ENCODE measurements at places on chromosomes 13 and 19. TPM values are rescaled to one million over a fixed set of nuclear protein-coding genes. Genes with fewer than 3 reads are reported as not detected.

GRCh38 chr19:14118165-14119051 lies 846 bp upstream of the PRKACA start:
- DNase-seq: no peak

Gene KLK4
- total RNA-seq: not detected

DNA sequence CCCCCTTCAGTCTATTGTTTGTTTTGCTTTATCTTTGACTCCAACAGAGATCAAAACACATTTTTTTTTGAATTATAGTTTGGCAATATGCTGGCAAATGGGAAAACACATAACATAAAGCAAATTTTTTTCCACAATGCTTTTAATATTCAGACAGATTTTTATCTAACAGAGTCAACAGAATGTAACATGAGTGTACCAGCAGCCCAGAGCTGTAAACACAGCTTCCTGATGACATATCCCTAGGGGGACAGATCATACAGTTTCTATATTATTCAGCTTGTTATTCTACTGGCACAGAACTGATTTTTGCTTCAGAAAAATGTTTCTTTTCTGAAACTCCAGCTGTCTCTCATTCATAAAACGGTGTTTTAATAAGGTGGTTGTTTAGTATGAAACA lies 168.8 kb downstream of the OLFM4 start:
- DNase-seq: no peak

GRCh38 chr19:2962018-2962670 lies 15.2 kb upstream of the TLE6 start:
- DNase-seq: peak; percentile 62

GRCh38 chr13:32622827-32623226 lies 36.6 kb downstream of the PDS5B start:
- no peak for DNase-seq

Gene ZNF44
- total RNA-seq: 6.6 TPM

DNA sequence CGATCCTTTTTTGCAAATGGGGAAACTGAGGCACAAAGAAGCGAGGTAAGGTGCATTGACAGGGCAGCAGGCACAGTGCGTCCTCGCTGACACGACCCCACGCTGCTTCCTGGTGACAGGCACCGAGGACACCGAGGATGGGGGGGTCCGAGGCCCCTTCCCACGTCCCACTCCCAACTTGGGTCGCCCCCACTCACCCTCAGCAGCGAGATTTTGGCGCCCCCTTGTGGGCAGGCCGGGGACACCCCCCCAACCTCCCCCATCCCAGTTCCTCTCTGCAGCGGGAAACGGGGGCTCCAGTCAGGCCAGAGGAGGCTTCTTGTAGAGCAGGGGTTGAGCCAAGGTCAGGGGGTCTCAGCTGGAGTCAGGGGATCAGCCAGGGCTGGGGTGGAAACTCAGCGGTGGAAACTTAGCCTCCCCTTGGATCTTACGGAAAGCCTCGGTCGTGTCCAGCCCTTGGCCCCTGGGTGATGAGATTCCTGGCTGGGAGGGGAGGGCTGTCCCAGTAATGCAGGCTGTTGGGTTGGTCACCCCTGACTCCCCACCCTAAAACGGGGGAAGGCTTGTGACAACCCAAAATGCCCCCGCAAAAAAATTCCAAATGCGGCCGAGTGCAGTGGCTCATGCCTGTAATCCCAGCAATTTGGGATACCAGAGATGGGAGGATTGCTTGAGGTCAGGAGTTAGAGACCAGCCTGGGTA lies 8.2 kb downstream of the SMIM24 start:
- no peak for DNase-seq

- DNase-seq: no peak
These were observed 23.5 kb upstream of the SLC15A1 start for GRCh38 chr13:98775844-98776598.

- DNase-seq: no peak
These were observed 52.0 kb downstream of the ARHGEF7 start for GRCh38 chr13:111166882-111167675.

DNA sequence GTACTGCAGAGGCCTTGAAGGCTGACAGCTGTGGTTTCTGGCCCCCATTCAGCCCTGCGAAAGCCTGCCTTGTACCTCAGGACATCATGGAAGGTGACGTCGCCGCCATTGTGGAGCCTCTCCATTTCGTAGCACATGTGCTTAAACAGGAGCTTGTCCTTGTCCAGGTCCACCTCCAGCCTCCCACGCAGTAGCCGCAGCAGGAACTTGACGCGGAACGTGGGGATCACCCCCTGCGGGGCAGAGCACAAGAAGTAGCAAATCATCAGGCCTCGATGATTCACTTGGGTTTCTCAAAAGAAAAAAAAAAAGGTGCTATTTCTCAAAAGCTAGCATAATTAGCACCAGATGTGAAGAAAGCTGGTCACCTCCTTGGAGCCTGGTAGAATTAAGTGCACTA lies 351.0 kb downstream of the NALCN start:
- no peak for DNase-seq

DNA sequence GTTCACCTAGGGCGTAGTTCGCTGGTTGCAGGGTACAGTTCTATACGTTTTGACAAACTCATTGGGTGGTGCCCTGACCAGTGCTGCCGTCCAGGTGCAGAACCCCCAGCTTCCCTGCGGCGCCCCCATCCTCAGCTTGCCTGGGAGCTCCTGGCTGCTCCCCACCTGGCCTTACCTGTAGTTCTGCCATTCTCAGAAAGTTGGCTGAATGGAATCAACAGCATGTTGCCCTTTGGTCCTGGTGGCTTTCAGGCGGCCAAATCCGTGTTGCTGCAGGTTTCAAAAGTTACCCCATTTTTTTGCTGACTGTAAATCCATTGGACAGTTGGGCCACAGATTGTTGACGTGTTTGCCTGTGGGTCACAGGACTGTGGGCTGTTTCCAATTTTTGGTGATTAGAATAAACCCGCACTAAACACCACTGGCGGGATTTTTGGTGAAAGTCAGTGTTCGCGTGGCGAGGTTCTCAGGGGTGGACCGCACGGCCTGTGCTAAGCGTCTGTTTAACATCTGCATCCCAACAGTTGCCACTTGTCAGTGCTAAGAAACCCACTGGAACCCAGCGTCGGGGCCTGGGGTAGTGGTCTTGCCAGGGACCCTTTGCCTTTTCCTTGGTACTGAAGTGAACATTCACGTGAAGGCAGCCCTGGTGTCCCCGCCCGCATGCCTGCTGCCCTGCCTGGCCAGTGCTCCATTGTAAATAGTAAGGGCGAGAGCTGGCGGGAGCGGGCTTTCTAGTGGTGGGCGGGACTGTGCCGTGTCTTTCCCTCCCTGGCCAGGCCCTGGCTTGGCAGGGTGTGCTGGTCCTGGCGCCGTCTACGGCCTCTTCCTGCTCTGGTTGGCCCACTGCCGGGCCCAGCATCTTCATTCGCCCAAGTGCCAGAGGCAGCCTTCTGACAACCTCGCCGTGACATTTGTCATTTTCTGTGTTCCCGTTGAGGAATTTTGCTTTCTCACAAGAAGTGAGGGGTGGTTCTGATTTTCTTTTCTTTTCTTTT lies 3.3 kb downstream of the DOT1L start:
- DNase-seq: peak; percentile 65

DNA sequence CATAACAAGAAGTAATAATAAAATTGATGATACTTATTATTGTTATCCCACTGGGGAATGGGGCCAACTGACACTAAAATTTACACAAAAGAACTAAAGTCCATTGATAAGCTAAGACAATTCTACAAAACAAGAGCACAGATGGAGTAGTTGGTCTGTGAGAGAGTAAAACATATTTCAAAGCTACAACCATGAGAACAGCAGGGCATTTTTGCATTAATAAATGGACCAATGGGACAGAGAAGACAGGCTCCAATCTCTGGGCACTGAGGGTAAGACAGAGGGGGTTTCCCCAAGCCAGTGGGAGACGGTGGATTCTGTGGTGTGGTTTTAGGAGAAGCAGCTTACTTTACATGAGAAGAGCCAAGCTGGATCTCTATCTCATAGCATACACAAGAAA lies 14.4 kb downstream of the KANK2 start:
- no peak for DNase-seq

DNA sequence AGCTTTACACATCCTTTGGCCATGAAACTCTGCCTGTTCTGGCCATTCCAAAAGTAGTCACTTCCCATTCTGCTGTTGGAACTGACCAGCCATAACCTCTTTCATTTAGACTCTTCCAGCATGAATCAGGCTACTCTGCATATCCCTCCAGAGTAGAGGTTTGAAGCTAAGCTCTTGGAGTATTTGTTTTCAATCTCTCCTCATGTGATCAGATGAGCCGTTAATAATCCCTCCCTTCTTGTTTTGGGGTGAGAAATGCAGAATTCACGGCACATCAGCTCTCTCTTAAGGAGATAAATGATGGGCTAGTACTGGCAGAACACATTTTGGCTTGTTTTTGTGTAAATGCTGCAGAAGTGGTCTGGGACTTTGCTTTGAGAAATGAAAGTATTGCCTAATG lies 519.9 kb downstream of the PCDH17 start:
- DNase-seq: no peak

- DNase-seq: no peak
These were observed 3.2 kb downstream of the POLD1 start for GRCh38 chr19:50387176-50387867.

GRCh38 chr13:25616674-25617073 lies 244.9 kb downstream of the ATP8A2 start:
- no peak for DNase-seq

DNA sequence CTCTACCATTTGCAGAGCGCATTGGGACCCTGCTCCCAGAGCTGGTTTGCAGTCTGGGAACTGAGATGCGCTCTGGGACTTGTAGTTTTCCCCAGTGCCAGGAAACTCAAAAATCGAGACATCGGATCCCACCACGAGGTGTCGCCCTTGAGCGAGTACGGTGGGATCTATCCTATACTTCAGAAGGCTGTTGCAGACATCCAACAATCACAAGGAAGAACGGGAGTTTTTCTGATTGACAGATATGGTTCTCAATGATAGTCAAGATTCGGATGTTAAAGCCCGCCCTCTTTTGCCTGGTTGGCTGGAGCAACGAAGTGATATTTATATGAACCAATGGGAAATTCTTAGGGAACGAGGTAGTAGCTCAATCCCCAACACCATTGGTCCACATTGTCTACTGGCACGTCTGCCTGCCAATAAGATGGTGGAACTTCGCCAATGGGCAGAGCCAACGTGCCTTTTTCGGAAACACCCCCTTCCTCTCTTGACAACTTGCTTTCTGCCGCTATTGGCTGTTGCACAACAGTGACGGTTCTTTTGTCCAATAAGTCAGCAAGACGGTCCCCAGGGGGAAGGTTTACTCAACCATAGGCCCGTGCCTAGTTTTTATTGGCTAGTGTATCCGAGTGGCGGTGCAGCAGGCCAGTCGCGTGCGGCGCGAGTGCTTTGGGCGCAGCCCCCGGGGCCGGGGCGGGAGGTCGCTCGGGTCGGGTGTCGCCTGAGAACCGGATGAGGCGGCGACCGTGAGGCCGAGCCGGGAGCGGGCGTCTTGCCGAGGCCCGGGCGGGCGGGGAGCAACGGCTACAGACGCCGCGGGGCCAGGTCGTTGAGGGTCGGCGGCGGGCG lies at the start of gene DNM2:
Gene DNM2, plus strand, starts transcription at position 724 of the 849 bp plus-strand sequence. CDS start 164 bp downstream, outside the sequence.
- peak; percentile 100 for DNase-seq

DNA sequence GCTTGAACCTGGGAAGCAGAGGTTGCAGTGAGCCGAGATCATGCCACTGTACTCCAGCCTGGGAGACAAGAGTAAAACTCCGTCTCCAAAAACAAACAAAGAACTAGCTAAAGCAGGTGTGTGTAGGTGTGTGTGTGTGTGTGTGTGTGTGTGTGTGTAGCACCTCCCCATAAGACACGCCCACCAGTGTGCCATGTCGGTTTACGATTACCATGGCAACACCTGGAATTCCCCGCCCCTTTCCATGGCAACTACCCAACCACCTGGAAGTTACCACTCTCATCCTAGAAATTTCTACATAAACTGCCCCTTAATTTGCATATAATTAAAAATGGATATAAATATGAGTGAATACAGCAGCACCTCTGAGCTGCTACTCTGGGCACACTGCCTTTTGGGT lies 80.9 kb upstream of the ADGRE5 start:
- DNase-seq: peak; percentile 54

Gene TLE6
- 1.1 TPM for total RNA-seq

GRCh38 chr13:51832471-51833152 lies 12.4 kb downstream of the TMEM272 start:
- peak; percentile 46 for DNase-seq

- no peak for DNase-seq
These were observed 4.9 kb downstream of the UHRF1 start for GRCh38 chr19:4913996-4914735.

DNA sequence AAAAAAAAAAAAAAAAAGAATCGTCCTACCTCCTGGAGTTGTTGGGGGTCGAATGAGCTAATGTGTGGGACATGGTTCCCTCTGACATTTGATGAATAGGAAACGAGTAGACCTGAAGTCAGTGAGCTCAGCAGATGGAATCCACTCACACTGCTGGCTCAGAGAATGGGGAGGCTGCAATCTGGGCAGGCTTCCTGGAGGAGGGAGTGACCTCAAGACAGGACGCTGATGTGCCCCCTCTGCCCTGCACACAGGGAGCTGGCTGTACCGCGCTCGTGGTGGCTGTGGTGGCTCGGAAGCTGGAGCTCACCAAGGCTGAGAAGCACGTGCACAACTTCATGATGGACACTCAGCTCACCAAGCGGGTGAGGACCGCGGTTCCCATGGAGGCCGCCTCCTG lies 19.8 kb upstream of the ARRDC2 start:
- DNase-seq: no peak

Gene NCR1
- 2.0 TPM for total RNA-seq

- peak; percentile 96 for DNase-seq
These were observed 1.6 kb downstream of the MYH14 start for GRCh38 chr19:50204811-50205675.

GRCh38 chr13:65911546-65912193 lies 1318.5 kb downstream of the PCDH9 start:
- DNase-seq: no peak

DNA sequence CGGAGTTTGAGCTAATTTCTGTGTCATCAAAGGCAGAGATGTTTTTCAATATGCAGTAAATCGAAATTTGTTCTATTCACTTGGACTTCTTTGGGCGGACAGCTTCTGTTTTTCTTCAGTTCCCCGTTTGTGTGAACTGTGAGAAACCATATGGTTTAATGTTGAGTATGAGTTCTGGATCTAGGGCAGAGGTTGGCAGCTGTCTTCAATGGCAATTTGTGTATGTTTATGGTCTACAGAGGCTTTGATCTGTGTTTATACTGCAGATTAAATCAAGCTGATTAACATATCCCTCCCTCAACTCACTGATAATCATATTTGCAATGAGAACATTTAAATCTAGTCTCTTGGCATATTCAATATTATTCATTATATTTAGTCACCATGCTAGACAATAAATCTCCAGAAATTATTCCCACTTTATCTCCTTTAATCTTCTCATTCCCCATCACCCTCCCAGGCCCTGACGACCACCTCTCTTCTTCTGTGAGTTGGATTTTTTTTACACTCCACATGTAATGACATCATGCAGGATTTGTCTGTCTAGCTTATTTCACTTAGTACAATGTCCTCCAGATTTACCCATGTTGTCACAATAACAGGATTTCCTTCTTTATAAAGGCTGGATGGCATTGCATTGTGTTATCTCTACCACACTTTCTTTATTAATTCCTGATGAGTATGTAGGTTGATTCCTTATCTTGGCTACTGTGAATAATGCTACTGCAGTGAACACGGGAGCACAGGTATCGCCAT lies 9.0 kb downstream of the ZNF331 start:
- no peak for DNase-seq

Gene SULT2A1
- total RNA-seq: not detected

- DNase-seq: no peak
These were observed 218.3 kb downstream of the DCT start for GRCh38 chr13:94261163-94261562.
